Activated CD4-positive, alpha-beta T cell treated with anti-CD3 and anti-CD28 coated beads, Interleukin-2, amount 10 ng/mL, durations not matched to agents 24 days and 14 days (primary cell): ENCODE measurements at places on chromosomes 7 and 10. TPM values are rescaled to one million over a fixed set of nuclear protein-coding genes. Genes with fewer than 3 reads are reported as not detected.

TUBB8 gene
- total RNA-seq: not detected in 2 replicates

CFAP69 gene
- total RNA-seq: not detected in 2 replicates

TMEM236 gene
- 0.02 and 0.05 TPM in 2 replicates for total RNA-seq

CYP3A4 gene
- total RNA-seq: not detected in 2 replicates

MRLN gene
- 0.82 TPM in 1 of 2 replicates, not detected in the other for total RNA-seq

FRMPD2 gene
- not detected in 2 replicates for total RNA-seq

FGFR2 gene
- not detected in 2 replicates for total RNA-seq

IGFBP1 gene
- total RNA-seq: not detected in 2 replicates

PRSS1 gene
- not detected in 2 replicates for total RNA-seq

SYT15B gene
- 0.12 TPM in 1 of 2 replicates, not detected in the other for total RNA-seq

SFTPA1 gene
- total RNA-seq: not detected in 2 replicates

PDE6C gene
- not detected in 2 replicates for total RNA-seq

SLC29A3 gene
- total RNA-seq: 5.6 and 6.0 TPM in 2 replicates

NKX1-2 gene
- total RNA-seq: not detected in 2 replicates

KDM7A gene
- 21.8 and 25.9 TPM in 2 replicates for total RNA-seq

FAM237B gene
- total RNA-seq: not detected in 2 replicates

NODAL gene
- not detected in 2 replicates for total RNA-seq

PRLHR gene
- not detected in 2 replicates for total RNA-seq

FGL2 gene
- total RNA-seq: 1.7 and 1.8 TPM in 2 replicates

H2BK1 gene
- total RNA-seq: 0.83 TPM in 1 of 2 replicates, not detected in the other

LIMK1 gene
- total RNA-seq: 25.3 and 26.3 TPM in 2 replicates

SPDYE8 gene
- total RNA-seq: not detected in 2 replicates

PSD gene
- 10.4 and 12.1 TPM in 2 replicates for total RNA-seq

RBP4 gene
- not detected in 2 replicates for total RNA-seq
